Stimulated activated CD8-positive, alpha-beta memory T cell treated with anti-CD3 and anti-CD28 coated beads, Interleukin-4, amount 100 ng/mL, for 4 hours (primary cell): ENCODE measurements at places on chromosomes 7 and 10.

GRCh38 chr7:103065667-103066066, 8.9 kb downstream of the FBXL13 start:
- no peak for DNase-seq

DNA sequence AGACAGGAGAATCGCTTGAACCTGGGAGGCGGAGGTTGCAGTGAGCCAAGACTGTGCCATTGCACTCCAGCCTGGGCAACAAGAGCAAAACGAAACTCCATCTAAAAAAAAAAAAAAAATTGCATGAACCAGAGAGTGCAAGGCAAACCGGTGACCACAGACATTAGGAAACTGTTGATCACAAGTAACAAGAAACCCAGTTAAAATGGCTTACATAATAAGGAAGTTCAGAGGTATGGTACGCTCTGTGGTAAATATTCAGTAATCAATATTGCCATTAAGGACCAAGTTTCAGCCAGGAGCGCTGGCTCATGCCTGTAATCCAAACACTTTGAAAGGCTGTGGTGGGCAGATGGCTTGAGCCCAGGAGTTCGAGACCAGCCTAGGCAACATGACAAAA, 9.2 kb upstream of the NT5C2 start:
- DNase-seq = no peak

GRCh38 chr10:51857305-51857704, 157.9 kb upstream of the CSTF2T start:
- DNase-seq = no peak

- DNase-seq = no peak
Observed at GRCh38 chr7:130881091-130881798, 147.2 kb upstream of the KLF14 start.

GRCh38 chr7:36979810-36980248, 255.5 kb upstream of the AOAH start:
- no peak for DNase-seq

DNA sequence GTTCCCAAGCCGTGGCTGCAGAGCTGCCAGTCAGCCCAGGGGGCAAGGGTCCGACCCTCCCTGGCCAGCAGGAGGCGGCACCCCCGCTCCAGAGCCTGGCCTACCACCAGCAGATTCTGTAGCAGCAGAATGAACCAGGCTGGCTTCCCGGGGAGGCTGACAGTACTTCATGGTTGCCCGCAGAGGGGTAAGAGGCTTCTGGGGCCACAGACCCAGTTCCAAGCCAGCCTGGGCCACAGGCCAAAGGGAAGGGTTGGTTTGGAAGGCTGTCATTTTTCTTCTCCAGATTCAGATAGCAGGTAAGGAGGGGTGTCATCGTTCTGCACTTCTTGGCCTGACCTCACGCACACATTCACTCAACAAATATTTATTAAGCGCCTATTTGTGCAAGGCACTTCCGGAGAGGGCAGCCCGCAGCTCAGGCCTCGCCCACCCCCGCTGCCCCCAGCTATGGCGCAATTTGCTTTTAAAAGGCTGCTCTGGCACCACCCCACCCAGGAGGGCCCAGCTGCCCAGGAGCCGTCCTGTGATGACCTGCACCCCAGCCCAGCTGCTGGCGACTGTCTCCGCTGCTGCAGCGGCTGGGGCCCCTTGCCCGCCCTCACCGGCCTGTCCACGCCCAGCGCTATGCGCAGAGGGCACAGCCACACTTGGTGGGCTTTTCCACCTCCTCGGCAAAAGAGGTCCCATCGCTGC, 168.5 kb downstream of the LCOR start:
- DNase-seq = no peak

- DNase-seq = no peak
Observed at GRCh38 chr7:87935384-87935706, 1.3 kb downstream of the ADAM22 start.

GRCh38 chr10:99370993-99371392, 41.8 kb downstream of the CNNM1 start:
- no peak for DNase-seq

DNA sequence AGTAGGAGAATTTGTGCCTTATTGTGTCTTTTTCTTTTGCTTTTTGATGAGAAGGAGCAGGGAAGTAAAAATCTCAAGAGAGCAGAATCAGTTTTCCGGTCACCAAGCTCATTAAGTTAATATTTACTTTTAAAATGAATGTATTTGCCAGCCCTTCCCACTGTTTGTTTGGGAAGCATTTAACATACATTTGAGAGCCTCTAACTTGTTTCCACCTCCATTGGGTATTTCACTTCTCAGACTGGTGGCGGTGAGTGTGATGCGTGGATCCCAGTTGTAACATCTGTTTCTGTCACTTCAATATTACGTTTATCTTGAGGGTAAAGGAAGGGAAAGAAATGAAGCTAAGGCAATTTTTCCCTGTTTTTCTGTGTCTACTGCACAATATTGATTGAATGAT, 22.8 kb downstream of the CDK14 start:
- DNase-seq = no peak

- no peak for DNase-seq
Observed at GRCh38 chr10:77919713-77920108, 6.8 kb downstream of the DLG5 start.

- DNase-seq = no peak
Observed at GRCh38 chr7:143892527-143893300, 9.3 kb downstream of the TCAF1 start.
